WTC11 (cell line): ENCODE measurements at places on chromosomes 7 and 10. TPM values are rescaled to one million over a fixed set of nuclear protein-coding genes. Genes with fewer than 3 reads are reported as not detected.
A peak's percentile ranks its signal among the peaks of the same experiment; 100 is the strongest.

Gene C10orf53
- total RNA-seq = not detected in 3 replicates

Gene BMS1
- total RNA-seq = 31.7 to 37.7 TPM (median 31.9 TPM) in 3 replicates

Gene PHKG1
- total RNA-seq = not detected in 3 replicates

Gene KCND2
- total RNA-seq = 4.6 to 6.7 TPM (median 6.2 TPM) in 3 replicates

Gene ARL3
- 13.3 to 16.1 TPM (median 15.6 TPM) in 3 replicates for total RNA-seq

Gene ABCB8
- total RNA-seq = 27.9 to 35.9 TPM (median 28.4 TPM) in 3 replicates

Gene ABCC2
- total RNA-seq = 0.53 to 0.87 TPM (median 0.57 TPM) in 3 replicates

GRCh38 chr7:47574482-47575329 is 7.2 kb downstream of the TNS3 start:
- peaks cover 85% of the 10 kb centered on the region for H3K4me1 ChIP-seq
- H3K36me3 ChIP-seq = no peaks in the 10 kb centered on the region
- no peak for DNase-seq
- H3K27ac ChIP-seq = no peak overlapping the region

- no peak overlapping the region for H3K27ac ChIP-seq
- no peak for DNase-seq
- H3K4me1 ChIP-seq = peaks cover 54% of the 10 kb centered on the region
- no peaks in the 10 kb centered on the region for H3K27me3 ChIP-seq
- no peak overlapping the region for H3K4me3 ChIP-seq
Measured at GRCh38 chr10:72323771-72324191, 30.9 kb downstream of the DNAJB12 start.

GRCh38 chr10:133187091-133187905 is 27.3 kb downstream of the KNDC1 start:
- H3K27ac ChIP-seq = no peak overlapping the region
- DNase-seq = no peak
- peaks cover 28% of the 10 kb centered on the region for H3K36me3 ChIP-seq
- no peaks in the 10 kb centered on the region for H3K4me1 ChIP-seq
- H3K27me3 ChIP-seq = peaks cover 6% of the 10 kb centered on the region
- no peak overlapping the region for H3K4me3 ChIP-seq

DNA sequence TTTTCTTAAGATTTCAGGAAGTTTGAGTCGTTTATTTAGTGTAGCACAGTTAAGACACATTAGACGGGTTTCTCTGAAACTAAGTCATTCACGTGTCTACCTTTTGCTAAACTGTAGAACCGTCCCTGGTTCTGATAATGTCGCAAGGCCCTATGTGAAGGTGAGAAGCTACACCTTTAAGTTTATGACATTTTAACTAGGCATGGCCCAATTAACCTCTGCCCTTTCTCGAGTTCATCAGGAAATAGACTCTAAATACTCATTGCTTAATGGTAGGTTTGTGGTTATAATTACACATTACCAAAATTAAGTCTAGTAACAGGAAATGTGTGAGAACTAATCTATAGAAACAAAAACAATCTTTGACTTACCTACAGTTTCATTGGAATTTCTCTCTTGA is 126.6 kb upstream of the FZD8 start:
- peaks cover 27% of the 10 kb centered on the region for H3K4me1 ChIP-seq
- H3K27me3 ChIP-seq = no peaks in the 10 kb centered on the region
- H3K4me3 ChIP-seq = no peak overlapping the region
- no peaks in the 10 kb centered on the region for H3K36me3 ChIP-seq
- H3K27ac ChIP-seq = no peak overlapping the region

- H3K36me3 ChIP-seq = no peaks in the 10 kb centered on the region
- H3K27ac ChIP-seq = no peak overlapping the region
- no peak overlapping the region for H3K4me3 ChIP-seq
- H3K4me1 ChIP-seq = peaks cover 14% of the 10 kb centered on the region
Measured at GRCh38 chr10:133022776-133023100, 65.0 kb upstream of the ADGRA1 start.

GRCh38 chr7:32360127-32360526 is 130.1 kb downstream of the LSM5 start:
- H3K27ac ChIP-seq = no peak overlapping the region
- no peak for DNase-seq
- H3K4me1 ChIP-seq = no peaks in the 10 kb centered on the region
- peaks cover 4% of the 10 kb centered on the region for H3K27me3 ChIP-seq

GRCh38 chr7:32929430-32930143 is 27.7 kb upstream of the FKBP9 start:
- no peaks in the 10 kb centered on the region for H3K4me1 ChIP-seq
- no peaks in the 10 kb centered on the region for H3K36me3 ChIP-seq
- no peak overlapping the region for H3K4me3 ChIP-seq
- peaks cover 99% of the 10 kb centered on the region for H3K27me3 ChIP-seq
- DNase-seq = no peak

DNA sequence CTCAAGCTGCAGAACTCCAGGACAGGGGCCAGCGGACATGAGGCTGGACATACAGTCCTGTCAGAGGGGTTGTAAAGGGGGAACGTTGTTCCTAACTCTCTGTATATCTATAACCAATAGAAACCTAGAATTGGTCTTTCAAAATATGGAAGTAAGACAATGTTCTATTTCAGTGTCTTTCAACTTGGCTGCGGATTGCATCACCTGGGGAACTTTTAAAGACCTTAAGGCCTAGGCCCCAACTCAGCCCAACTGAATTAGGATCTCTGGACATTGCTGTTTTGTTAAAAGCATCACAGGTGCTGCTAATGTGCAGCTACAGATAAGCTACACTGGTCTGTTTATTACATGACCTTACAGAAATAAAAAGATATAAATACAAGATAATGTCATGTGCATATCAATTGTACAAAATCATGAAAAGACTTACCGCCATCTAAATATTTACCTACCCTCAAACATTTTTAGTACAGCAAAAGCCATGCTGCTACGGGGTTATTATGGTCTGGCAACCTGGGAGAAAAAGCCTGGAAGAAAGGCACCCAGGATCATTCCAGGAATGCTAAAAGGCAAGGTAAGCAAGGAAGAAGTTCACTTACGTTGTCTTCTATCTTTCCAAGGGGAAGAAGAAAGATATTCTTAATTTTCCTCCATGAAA is 169.1 kb downstream of the RAPGEF5 start:
- H3K4me1 ChIP-seq = peaks cover 61% of the 10 kb centered on the region
- H3K4me3 ChIP-seq = no peak overlapping the region
- H3K36me3 ChIP-seq = no peaks in the 10 kb centered on the region

DNA sequence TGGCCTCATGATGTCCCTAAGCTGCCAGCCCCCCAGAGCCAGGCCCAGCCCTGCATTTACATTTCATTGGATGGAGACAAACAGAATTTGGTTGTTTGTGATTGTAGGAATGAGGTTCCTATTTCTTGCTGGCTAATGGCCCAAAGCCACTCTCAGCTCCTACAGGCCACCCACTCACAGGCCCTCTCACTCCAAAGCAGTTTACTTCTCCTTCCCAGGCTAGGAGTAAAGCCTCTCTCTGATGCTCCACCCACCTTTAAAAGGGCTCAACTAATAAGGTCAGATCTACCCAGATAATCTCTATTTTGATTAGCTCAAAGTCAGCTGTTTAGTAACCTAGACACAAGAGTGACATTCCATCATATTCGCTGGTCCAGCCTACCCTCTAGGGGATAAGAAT is 11.2 kb upstream of the CUZD1 start:
- peaks cover 22% of the 10 kb centered on the region for H3K4me1 ChIP-seq
- no peak overlapping the region for H3K4me3 ChIP-seq
- H3K36me3 ChIP-seq = peaks cover 27% of the 10 kb centered on the region
- DNase-seq = no peak
- H3K27me3 ChIP-seq = no peaks in the 10 kb centered on the region

DNA sequence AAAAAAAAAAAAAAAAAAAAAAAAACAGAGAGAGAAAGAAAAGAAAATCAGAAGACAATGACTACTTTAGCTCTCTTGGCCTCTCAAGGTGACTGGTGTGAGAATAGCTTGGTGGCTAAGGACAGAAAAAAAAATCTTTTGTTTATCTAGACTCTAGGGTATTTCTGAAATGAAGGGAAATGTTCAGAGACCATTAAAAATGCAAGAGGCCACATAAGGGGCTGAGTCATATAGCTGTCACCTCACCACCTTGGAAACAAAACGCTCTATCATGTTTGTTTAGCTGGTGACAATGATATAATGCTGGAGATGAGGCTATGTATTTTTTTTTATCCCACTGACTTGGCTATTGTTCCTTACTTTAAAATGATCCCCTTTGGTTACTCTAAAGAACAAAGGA is 287.0 kb upstream of the CDC14C start:
- peaks cover 11% of the 10 kb centered on the region; the same call in 1 of the 2 replicates for H3K4me1 ChIP-seq
- no peaks in the 10 kb centered on the region for H3K27me3 ChIP-seq
- no peak for DNase-seq
- no peak overlapping the region for H3K27ac ChIP-seq
- H3K36me3 ChIP-seq = no peaks in the 10 kb centered on the region
- H3K4me3 ChIP-seq = no peak overlapping the region

DNA sequence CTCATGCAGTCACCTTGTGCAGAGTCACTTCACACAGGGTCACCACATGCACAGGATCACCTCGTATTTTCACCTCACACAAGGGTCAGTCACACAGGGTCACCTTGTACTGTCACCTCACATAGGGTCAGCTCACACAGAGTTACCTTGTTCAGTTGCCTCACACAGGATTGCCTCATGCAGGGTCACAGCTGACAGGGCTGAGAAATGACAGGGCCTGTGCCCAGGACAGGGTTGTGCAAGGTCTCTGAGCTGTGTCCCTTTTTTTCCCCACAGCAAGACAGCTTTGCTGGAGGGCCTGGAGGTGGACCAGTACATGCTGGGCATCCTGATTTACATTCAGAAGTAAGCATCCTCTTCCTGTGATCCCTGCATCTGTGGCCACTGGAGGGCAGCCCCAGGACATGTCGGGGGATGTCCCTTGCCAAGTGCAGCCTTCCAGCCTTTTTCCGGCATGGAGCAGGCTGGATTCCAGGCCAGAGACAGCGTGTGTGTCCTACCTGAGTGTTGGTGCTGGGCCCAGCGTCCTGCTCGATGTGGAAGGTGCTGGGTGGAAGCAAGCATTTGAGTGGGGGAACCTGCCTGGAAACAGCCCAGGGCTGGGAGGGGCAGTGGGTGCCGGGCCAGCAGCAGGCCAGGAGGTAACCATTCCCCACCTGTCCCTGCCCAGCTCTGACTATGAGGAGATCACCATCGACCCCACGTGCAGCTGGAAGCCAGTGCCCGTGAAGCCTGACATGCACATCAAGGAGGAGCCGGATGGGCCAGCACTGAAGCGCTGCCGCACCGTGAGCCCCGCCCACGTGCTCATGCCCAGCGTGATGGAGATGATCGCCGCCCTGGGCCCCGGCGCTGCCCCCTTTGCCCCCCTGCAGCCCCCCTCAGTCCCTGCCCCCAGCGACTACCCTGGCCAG is 16.3 kb downstream of the ZMIZ2 start:
- no peak overlapping the region for H3K4me3 ChIP-seq
- no peak overlapping the region for H3K27ac ChIP-seq
- peaks cover 22% of the 10 kb centered on the region for H3K4me1 ChIP-seq
- DNase-seq = no peak

- peaks cover 27% of the 10 kb centered on the region for H3K4me1 ChIP-seq
- no peaks in the 10 kb centered on the region for H3K27me3 ChIP-seq
- DNase-seq = no peak
- H3K4me3 ChIP-seq = no peak overlapping the region
- no peaks in the 10 kb centered on the region for H3K36me3 ChIP-seq
Measured at GRCh38 chr7:8179486-8179885, 82.5 kb downstream of the ICA1 start.

DNA sequence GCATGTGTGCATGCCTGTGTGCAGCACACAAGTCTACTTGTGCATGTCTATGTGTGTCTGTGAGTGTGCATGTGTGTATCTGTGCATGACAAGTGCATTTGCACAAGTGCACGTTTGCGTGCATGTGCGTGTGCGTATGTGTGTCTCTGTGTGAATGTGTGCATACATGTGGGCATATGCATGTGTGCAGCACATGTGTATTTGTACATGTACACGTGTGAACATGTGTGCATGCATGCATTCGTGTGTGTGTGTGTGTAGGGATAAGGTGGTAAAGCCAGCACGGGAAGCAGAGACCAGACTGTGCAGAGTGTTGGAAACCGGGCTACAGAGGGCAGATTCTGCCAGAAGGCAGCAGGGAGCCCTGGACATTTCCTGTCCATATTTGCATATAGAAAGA is 35.9 kb upstream of the GNA12 start:
- no peak for DNase-seq
- no peaks in the 10 kb centered on the region for H3K27me3 ChIP-seq
- H3K36me3 ChIP-seq = no peaks in the 10 kb centered on the region
- H3K4me3 ChIP-seq = no peak overlapping the region

DNA sequence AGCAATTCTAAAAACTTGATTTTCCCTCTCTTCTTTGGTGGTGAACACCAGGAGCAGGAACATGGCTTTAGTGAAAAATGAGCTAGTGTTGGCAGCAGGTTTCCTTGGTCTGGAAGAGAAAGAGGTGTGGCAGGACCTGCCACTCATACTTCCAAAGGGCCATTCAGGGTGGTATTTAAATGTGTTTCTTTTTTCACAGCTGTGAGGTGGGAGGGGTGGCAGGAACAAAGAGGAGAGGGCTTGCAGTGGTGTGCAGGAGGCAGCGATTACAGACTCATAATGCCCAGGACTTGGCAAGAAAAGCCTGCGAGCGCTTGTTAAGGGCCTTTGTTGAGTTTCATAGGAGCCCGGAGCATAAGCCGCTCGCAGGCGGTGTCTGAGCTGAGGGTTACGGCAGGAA is 36.8 kb downstream of the WIPF3 start:
- no peak overlapping the region for H3K4me3 ChIP-seq
- H3K4me1 ChIP-seq = peaks cover 23% of the 10 kb centered on the region
- H3K36me3 ChIP-seq = no peaks in the 10 kb centered on the region
- DNase-seq = no peak
- no peak overlapping the region for H3K27ac ChIP-seq

DNA sequence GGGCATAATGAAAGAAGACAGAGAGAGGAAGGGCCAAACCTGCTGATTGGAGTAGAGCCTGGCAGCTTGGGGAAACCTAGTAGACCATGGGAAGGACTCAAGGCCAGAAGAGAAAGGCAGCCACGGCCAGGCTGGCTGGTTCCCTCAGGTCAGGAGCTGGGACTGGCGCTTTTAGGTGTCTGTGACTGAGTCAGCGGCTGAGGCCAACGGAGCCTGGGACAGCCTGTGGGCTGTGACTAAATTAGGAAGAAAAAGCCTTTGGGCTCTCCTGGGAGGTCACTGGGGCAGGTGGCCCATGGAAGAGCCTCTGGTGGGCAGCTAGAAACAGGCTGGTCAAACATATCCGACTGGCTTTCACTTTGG is 108.9 kb upstream of the PDCD4 start:
- no peak for DNase-seq
- H3K4me1 ChIP-seq = no peaks in the 10 kb centered on the region
- H3K36me3 ChIP-seq = no peaks in the 10 kb centered on the region

GRCh38 chr7:11507929-11508328 is 324.1 kb downstream of the THSD7A start:
- peaks cover 27% of the 10 kb centered on the region for H3K36me3 ChIP-seq
- H3K4me1 ChIP-seq = peaks cover 38% of the 10 kb centered on the region
- H3K27me3 ChIP-seq = no peaks in the 10 kb centered on the region; the same call in 1 of the 2 replicates
- H3K27ac ChIP-seq = no peak overlapping the region
- no peak for DNase-seq

GRCh38 chr7:22488643-22489462 is 11.1 kb downstream of the STEAP1B start:
- no peaks in the 10 kb centered on the region for H3K27me3 ChIP-seq
- peak overlapping the region; percentile 7; the same call in 1 of the 2 replicates for H3K27ac ChIP-seq
- H3K4me3 ChIP-seq = no peak overlapping the region

- no peak overlapping the region for H3K4me3 ChIP-seq
- H3K27ac ChIP-seq = no peak overlapping the region
- H3K27me3 ChIP-seq = 0 out of 2 replicates have a peak, but pooled peaks cover 4% of the 10 kb centered on the region
- H3K36me3 ChIP-seq = no peaks in the 10 kb centered on the region
- DNase-seq = no peak
Measured at GRCh38 chr10:43790147-43790546, 141.5 kb upstream of the ZNF32 start.
